ENCODE measurements at places on chromosomes 5 and 9.
A peak's percentile ranks its signal among the peaks of the same experiment; 100 is the strongest.

- no peak for DNase-seq
These were observed 888 bp downstream of the RPL26L1 start for GRCh38 chr5:172959824-172960799.

GRCh38 chr5:119396030-119396664 lies 40.3 kb downstream of the TNFAIP8 start:
- no peak for DNase-seq

DNA sequence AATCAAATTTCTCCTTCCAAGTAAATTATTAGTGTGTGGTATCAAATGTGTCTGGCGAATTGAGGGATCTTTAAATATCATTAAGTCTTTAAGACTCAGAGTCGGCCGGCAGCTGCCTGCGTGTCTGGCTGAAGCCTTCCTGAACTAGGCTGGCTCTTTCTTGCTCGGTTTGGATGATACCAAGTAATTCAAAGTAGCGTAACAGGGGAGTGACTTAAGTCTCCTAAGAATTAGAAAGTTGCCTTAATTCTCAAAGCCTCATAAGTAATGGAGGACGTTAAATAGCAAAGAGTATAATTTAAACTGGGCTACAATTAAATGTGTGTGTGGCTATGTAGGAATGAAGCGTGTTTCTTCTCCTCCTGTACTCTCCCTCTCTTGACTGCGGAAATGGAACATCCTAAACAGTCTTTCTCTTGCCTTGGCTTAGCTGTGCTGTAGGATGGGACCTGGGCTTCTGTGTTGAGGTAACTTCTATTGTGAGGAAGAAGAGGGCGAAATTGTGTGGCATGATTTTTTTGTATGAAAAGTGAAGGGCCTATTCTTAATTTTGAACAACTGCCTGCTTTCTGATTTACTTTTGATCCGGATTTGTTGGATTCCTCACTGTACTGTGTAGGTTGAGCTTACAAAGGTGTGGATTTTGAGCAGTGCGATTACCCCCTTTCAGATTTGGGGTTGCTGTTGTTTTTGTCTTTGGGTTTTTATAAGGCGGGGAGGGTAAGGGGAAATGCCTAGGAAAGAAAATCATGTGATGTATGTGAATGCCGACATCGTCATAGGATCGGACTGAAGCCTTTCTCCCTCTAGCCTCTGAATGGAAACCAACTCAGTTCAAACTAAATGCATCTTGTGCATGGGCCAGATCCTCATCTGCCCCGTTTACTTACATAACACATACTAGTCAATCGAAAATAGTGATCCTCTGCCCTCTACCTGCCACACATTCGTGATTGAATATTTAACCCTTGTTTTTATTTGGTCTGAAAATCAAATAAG lies 29.9 kb downstream of the CPEB4 start:
- DNase-seq: peak; percentile 96

GRCh38 chr5:68405026-68405684 lies 189.6 kb downstream of the PIK3R1 start:
- DNase-seq: peak; percentile 72

GRCh38 chr5:59042201-59043055 lies 459.6 kb downstream of the RAB3C start:
- no peak for DNase-seq

- no peak for DNase-seq
These were observed 180.2 kb downstream of the RASEF start for GRCh38 chr9:82882748-82883147.

DNA sequence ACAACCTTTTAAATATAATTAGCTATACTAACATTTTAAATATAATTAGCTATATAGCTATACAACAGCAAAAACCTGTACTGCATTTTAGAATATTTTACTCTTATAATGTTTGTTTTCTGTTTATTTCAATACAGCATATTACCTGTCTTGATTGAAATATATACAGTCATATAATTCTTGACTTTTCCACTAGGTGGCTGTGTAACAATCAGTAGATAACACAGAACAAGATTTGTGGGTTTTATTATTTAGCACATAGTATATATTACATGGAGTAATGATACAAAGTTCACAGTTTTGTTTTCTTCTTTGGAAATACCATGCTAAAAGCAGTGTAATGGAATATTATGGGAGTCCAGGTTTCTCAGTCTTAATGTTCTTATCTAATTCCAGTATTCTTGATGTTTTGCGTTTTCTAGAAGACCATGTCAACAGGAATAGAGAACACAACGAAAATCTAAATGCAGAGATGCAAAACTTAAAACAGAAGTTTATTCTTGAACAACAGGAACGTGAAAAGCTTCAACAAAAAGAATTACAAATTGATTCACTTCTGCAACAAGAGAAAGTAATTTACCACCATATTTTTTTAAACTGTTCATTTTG lies 13.3 kb downstream of the HMMR start:
- DNase-seq: peak; percentile 18

DNA sequence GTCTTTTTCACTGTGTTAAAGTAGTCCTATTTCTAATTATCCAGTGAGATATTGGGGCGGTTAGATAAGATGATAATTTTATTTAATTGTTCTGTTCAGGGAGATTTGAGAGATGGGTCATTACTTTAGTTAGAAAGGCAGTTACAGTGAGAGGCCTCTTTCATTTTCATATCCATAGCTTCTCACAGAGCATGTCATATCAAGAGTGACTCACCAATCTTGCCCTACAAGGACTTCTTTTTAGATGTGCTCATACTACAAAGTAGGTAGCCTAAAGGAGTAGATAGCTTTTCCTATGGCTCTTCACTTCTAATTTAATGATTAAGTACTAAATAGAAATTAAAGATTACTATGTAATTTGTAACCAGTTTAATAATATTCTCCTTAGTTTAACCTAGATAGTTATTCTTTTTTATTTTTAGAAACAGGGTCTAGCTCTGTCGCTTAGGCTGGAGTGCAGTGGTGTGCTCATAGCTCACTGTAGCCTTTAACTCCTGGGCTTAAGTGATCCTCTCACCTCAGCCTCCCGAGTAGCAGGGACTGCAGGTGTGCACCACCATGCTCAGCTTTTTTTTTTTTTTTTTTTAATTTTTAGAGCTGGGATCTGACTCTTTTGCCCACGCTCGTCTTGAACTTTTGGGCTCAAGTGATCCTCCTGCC lies 71.0 kb downstream of the FER start:
- DNase-seq: peak; percentile 67

DNA sequence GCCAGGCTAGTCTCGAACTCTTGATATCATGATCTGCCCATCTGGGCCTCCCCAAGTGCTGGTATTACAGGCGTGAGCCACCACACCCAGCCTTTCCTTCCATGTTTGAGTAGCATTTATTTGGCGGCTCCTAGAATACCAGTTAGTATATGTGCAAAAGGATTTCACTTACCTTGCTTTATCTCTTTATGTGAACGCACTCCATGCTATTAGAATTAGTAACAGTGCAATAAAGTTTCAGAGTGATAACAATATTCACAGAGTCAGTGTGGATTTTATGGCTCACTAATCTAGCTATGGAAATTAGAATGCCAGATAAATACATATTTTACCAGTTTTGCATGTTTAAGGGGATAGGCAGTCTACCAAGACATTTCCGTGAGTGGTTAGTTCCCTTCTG lies 74.4 kb upstream of the NIPBL start:
- no peak for DNase-seq

GRCh38 chr9:70561786-70562395 lies 147.4 kb upstream of the KLF9 start:
- no peak for DNase-seq

- no peak for DNase-seq
These were observed 6.6 kb upstream of the MSMP start for GRCh38 chr9:35760651-35761050.

GRCh38 chr9:1938675-1939170 lies 76.4 kb upstream of the SMARCA2 start:
- DNase-seq: no peak

DNA sequence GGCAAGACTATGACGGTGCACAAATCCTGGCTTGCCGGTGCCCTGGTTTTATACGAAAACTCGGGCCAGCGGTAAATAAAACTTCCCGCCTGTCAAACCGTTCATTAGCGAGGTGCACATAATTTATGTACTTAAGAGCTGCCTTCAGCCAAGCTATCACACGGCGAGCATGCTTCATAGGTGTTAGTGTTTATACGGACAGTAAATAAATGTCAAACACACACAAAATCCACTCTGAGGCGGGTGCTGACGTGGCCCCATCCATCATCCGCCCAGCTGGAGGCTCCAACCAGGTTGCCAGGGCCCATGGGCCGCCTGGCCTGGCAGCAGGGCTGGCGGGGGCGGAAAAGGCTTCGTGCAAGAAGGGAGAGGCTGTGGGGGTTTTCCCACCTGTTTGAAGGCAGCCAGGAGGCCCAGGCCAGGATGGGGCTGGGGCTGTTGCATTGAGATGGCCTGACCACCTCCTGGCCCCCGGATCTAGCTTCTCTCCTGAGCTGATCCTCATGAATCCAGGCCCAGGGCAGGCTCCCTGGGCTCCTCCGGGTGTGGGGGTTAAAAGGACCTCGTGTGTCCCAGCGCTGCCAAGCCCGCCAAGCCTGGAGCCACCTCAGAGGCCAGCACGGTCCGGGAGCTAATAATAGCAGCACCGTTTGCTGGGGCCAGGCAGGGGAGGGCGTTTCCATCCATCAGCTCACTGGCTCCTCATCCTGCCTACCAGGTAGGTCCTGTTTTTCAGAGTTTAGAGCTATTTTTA lies 43.2 kb downstream of the BARX1 start:
- DNase-seq: no peak

GRCh38 chr9:136159851-136160250 lies 41.2 kb upstream of the TMEM250 start:
- DNase-seq: no peak

- DNase-seq: no peak
These were observed 744.7 kb downstream of the DTWD2 start for GRCh38 chr5:118243613-118244012.

DNA sequence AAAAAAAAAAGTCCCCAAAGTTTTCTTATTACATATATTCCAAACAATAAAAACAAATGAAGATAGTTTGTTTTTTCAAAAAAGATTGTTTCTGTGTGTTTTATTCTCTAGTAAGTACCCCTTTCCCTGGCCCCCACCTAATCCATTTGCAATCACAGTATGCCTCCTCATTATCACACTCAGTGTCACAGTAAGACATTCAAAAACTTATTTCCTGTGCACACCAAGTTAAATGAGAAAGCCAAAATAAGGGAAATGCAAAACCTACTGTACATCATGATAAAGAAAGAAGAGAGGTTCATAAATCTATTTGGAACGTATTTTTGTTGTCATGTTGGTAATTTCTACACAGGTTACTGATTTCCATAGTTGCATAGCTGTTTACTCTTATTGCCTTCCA lies 62.3 kb downstream of the ST8SIA4 start:
- DNase-seq: no peak

GRCh38 chr9:38051780-38052546 lies 17.1 kb downstream of the SHB start:
- DNase-seq: no peak

- peak; percentile 74 for DNase-seq
These were observed 137.1 kb upstream of the SLC24A2 start for GRCh38 chr9:19925674-19926503.

- no peak for DNase-seq
These were observed 10.7 kb upstream of the OR5C1 start for GRCh38 chr9:122777935-122778627.

GRCh38 chr5:146072595-146072994 lies 32.8 kb downstream of the PLAC8L1 start:
- no peak for DNase-seq

GRCh38 chr5:97797994-97798451 lies 615.0 kb upstream of the RIOK2 start:
- DNase-seq: no peak

DNA sequence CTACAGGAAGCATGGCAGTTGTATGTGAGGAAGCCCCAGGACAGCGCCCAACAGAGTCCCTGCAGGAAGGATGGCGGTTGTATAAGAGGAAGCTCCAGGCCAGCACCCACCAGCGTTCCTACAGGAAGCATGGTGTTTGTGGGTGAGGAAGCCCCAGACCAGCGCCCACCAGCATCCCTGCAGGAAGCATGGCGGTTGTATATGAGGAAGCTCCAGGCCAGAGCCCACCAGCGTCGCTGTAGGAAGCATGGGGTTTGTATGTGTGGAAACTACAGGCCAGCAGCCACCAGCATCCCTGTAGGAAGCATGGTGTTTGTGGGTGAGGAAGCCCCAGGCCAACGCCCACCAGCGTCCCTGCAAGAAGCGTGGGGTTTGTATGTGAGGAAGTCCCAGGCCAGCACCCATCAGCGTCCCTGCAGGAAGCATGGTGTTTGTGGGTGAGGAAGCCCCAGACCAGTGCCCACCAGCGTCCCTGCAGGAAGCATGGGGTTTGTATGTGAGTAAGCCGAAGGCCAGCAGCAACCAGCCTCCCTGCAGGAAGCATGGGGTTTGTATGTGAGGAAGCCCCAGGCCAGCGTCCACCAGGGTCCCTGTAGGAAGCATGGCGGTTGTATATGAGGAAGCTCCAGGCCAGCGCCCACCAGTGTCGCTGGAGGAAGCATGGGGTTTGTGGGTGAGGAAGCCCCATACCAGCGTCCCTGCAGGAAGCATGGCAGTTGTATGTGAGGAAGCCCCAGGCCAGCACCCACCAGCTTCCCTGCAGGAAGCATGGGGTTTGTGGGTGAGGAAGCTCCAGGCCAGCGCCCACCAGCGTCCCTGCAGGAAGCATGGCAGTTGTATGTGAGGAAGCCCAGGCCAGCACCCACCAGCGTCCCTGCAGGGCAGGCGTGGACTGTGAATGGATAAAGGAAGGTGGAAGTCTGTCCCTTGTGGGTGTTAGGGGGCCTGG lies 79.0 kb downstream of the DAP start:
- no peak for DNase-seq

GRCh38 chr5:135073761-135074345 lies 39.8 kb upstream of the PITX1 start:
- DNase-seq: no peak

DNA sequence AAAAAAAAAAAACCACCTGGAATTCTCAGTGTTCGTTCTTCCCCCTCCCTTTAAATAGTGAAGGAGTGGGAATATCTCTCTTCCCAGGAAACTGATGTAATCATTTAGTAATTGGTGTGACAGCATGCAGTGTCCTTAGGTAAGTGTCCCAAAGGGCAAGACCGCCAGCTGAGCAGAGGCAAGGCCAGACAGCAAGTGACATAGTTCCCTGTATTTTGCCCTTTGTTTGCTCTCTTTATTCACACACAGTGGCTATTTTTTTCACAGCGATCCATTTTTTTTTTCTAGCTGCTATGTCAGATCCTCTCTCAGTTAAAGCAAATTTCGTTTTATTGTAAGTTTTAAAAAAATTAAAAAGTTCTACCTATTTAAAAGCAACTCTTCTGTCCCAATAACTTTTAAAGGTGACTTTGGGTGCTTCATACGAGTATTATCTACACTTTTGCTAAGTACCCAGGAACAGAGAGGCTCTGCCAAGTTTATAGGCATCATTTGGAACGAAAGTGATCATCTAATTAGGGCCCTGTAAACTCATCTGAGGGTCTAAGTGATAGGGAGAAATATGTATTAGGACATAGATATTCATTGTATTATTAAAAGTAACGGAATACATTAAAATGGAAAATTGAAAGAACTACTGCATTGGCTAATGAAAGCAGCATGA lies 98.2 kb upstream of the ALDH1A1 start:
- no peak for DNase-seq
